IPS DF 6.9 (cell line): ENCODE measurements at places on chromosomes 16 and 17.
A peak's percentile ranks its signal among the peaks of the same experiment; 100 is the strongest.

GRCh38 chr17:44279346-44279665 lies 11.4 kb upstream of the SLC4A1 start:
- H3K27me3 ChIP-seq = no peaks in the 10 kb centered on the region
- DNase-seq = no peak
- H3K4me1 ChIP-seq = peaks cover 7% of the 10 kb centered on the region
- H3K27ac ChIP-seq = no peak overlapping the region
- H3K36me3 ChIP-seq = no peaks in the 10 kb centered on the region
- no peak overlapping the region for H3K4me3 ChIP-seq

DNA sequence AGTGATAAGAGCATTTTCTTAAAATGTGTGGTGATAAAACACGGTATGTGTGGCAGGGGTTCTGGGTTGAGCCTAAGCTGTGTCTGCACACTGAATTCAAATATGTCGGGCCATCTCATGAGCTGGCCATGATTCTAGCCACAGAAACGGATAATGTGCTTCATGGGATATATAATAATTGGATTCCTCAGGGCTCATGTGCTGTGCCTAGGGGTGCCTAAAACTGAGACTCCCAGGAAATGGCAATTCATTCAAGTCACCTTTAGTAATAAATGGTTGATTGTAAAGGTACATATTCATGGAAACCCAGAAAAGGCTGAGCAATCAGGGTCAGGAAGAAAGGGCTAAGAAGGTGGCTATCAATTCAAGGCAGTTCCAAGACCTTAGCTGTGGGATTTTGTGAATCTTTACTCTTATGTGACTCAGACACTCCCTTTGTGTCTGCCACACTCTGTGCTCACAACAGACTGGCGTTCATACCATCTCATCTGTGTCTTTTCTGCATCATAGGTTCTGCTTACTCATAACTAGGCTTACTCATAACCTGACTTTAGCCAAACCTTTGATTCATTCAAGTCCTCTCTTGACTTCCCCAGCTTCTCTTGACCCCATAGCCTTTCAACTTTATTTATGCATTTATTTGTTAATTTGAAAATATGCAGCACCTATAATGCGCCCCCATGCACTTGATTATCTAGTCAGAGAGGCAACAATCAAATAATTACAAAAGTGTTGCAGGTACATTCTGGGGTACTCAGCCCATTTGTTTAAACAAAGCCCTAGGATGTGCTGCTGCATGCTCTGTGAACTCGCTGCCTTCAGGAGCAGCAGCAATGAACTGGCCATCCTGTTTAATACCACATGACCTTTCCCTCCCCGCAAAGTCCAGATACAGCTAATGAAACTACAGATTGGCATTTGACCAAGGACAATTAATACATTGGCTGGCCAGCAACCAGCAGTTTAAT lies 28.4 kb upstream of the MED13 start:
- H3K27me3 ChIP-seq = no peaks in the 10 kb centered on the region
- DNase-seq = no peak
- H3K27ac ChIP-seq = no peak overlapping the region
- no peak overlapping the region for H3K4me3 ChIP-seq
- H3K36me3 ChIP-seq = no peaks in the 10 kb centered on the region

- no peaks in the 10 kb centered on the region for H3K27me3 ChIP-seq
- H3K4me3 ChIP-seq = no peak overlapping the region
- DNase-seq = no peak
These were observed 120.9 kb upstream of the LHX1 start for GRCh38 chr17:36816214-36816906.

- H3K4me1 ChIP-seq = peaks cover 7% of the 10 kb centered on the region
- H3K27me3 ChIP-seq = no peaks in the 10 kb centered on the region
- peaks cover 5% of the 10 kb centered on the region; the same call in 1 of the 2 replicates for H3K36me3 ChIP-seq
- no peak for DNase-seq
- H3K4me3 ChIP-seq = peak overlapping the region; percentile 70; the same call in 1 of the 2 replicates
These were observed 1.2 kb downstream of the NAGLU start for GRCh38 chr17:42537156-42537805.

DNA sequence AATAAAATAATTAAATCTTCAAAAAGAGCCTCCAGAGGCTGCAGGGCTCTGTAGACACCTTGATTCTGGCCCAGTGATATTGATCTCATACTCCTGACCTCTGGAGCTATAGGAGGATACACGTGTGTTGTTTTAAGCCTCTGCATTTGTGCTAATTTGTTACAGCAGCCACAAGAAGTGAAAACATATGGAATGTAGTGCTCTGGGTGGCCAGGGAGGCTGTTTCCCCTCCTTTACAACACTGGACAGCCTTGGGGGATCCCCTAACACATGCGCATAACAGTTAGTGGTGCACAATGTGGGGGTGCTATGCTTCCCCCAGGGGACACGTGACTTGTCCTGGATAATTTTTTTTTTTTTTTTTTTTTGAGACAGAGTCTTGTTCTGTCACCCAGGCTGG lies 4.7 kb upstream of the ZNF500 start:
- no peak for DNase-seq
- no peaks in the 10 kb centered on the region for H3K4me1 ChIP-seq
- no peaks in the 10 kb centered on the region for H3K27me3 ChIP-seq
- no peak overlapping the region for H3K27ac ChIP-seq

GRCh38 chr17:29710891-29711418 lies 88.2 kb upstream of the CORO6 start:
- no peak overlapping the region for H3K4me3 ChIP-seq
- no peak for DNase-seq
- H3K36me3 ChIP-seq = no peaks in the 10 kb centered on the region
- no peaks in the 10 kb centered on the region for H3K27me3 ChIP-seq

- no peak for DNase-seq
- no peaks in the 10 kb centered on the region for H3K36me3 ChIP-seq
- no peak overlapping the region for H3K4me3 ChIP-seq
- no peaks in the 10 kb centered on the region for H3K27me3 ChIP-seq
These were observed 45.7 kb upstream of the TOB1 start for GRCh38 chr17:50911890-50912289.

- no peaks in the 10 kb centered on the region for H3K36me3 ChIP-seq
- no peak overlapping the region for H3K4me3 ChIP-seq
- DNase-seq = no peak
- H3K27me3 ChIP-seq = no peaks in the 10 kb centered on the region
- H3K27ac ChIP-seq = no peak overlapping the region
These were observed 191.5 kb downstream of the SEC14L1 start for GRCh38 chr17:77332034-77332971.

GRCh38 chr17:45294506-45294905 lies 22.3 kb downstream of the MAP3K14 start:
- no peak overlapping the region for H3K4me3 ChIP-seq
- no peak overlapping the region for H3K27ac ChIP-seq
- no peaks in the 10 kb centered on the region for H3K36me3 ChIP-seq
- H3K4me1 ChIP-seq = no peaks in the 10 kb centered on the region
- no peaks in the 10 kb centered on the region for H3K27me3 ChIP-seq
